ENCODE measurements at places on chromosomes 13 and 19.

GRCh38 chr13:28094306-28094705 lies 6.1 kb downstream of the FLT3 start:
- DNase-seq = no peak

- DNase-seq = peak; percentile 9
Measured at GRCh38 chr13:30577401-30577852, 40.3 kb upstream of the USPL1 start.

GRCh38 chr13:50809133-50810090 lies 34.1 kb downstream of the DLEU7 start:
- no peak for DNase-seq

- no peak for DNase-seq
Measured at GRCh38 chr13:99375738-99376080, 68.5 kb upstream of the GPR183 start.

DNA sequence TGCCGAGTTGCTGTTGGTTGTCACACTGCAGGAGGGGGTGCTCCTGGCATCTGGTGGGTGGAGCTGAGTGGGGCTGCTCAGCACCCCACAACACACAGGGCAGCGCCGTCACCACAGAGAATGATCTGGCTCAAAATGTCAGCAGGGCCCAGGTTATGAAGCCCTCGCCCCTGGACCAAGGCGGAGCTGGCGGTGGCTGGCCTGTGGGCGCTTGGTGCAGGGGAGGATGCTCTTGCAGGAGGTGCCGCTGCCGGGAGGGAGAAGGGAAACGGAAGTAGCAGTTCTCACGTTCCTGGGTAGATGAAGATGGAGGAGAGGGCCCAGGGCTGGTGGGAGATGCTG lies 14.2 kb upstream of the LENG8 start:
- no peak for DNase-seq

- no peak for DNase-seq
Measured at GRCh38 chr19:3723883-3724282, 15.7 kb downstream of the TJP3 start.

GRCh38 chr13:59534806-59535205 lies 628.9 kb downstream of the DIAPH3 start:
- no peak for DNase-seq

DNA sequence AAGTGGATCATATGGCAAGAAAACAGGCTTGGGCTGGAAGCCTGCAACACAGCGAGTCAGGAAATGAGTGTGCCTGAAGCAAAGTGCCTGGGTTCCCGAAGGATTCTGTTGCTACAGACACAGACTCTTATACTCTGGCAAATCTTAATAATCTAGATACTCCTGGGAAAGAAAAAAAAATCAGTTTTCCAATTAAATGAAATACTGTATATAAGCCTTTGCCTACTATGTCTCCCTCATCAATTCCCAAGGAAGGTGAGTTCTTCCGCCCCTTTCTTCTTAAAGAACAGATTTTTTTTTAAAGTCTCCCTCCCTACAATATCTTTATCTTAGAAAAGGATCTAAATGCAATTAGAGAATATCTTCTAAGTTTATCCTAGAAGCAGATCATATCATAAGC lies 10.3 kb downstream of the ZFP82 start:
- DNase-seq = no peak

- peak; percentile 57 for DNase-seq
Measured at GRCh38 chr19:18280247-18281081, 958 bp downstream of the JUND start.

GRCh38 chr19:21233691-21234090 lies 91.9 kb downstream of the ZNF431 start:
- DNase-seq = no peak

DNA sequence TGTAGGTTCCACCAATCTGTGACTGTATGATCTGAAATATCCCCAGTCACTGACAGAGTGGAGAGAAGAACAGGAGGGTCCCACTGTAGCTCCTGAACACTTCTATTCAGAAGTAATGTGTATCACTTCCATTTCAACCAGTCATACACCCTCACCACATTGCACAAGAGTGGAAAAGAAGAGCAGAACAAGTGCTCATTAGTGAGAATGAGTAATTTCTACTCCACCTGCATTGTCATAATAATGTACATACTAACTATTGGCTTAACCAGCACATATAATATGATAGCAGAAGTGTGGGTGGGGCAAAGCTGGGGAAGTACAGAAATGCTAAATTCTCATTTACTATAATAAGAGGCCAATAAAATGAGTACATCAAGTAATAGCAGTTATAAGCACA lies 342.7 kb downstream of the LMO7 start:
- no peak for DNase-seq

DNA sequence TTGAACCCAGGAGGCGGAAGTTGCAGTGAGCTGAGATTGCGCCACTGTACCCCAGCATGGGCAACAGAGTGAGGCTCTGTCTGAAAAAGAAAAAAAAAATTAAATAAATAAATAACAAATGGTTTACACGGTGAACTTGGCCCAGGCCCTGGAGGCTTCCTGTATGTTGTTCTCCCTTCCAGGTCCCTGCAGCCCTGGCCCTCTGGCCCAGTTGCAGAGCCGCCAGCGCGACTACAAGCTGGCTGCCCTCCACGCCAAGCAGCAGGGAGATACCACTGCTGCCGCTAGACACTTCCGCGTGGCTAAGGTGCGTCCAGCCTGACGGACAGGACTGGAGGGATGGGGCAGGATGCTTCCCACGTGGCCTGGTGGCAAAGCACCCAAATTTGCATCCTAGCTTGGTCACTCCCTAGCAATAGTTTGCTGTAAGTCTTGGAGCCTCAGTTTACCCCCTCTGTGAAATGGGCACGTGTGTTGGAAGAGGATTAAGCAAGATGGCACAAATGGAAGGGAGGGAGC lies 11.9 kb downstream of the CC2D1A start:
- DNase-seq = no peak

- no peak for DNase-seq
Measured at GRCh38 chr19:55590617-55591016, 8.7 kb downstream of the FIZ1 start.

GRCh38 chr19:12825254-12826131 lies 8.9 kb downstream of the RTBDN start:
- DNase-seq = no peak

DNA sequence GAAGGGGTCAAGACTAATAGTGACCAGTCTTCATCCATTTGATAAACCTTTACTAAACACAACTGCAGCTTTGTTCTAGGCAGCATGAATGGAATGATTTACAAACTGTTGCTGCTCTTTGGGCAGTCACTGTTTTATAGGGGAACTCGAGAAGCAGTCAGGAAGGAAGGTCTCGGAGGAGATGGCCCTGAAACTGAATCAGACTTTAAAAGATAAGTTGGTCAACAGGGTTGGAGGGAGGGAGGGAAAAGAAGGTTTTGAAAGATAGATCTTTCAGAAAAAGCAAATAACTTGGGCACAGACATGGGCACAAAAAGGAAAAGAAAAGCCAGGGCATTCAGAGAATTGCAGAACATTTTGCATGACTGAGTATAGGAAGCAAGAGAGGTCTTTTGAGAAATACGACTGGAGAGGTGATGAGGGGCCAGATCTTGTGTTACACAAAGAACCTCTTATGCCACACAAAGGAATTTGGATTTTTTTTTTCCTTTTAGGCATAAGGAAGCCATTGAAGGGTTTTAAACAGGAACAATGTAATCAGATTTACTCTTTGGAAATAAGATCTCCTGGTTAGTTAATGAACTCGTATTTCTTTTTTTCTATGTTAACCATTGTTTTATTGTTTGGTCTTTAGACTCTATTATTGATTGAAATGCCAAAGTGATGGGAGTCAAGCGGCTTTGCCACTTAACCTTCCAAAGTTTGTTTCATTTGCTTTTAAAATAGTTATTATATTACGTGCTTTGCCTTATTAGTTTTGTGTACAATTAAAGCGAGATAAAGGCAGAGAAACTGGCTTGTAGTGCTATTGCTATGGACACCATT lies 37.5 kb upstream of the SACS start:
- DNase-seq = no peak

GRCh38 chr19:7852851-7853769 lies 21.1 kb downstream of the PRR36 start:
- peak; percentile 47 for DNase-seq

GRCh38 chr13:45564133-45564776 lies 51.3 kb downstream of the ERICH6B start:
- no peak for DNase-seq

DNA sequence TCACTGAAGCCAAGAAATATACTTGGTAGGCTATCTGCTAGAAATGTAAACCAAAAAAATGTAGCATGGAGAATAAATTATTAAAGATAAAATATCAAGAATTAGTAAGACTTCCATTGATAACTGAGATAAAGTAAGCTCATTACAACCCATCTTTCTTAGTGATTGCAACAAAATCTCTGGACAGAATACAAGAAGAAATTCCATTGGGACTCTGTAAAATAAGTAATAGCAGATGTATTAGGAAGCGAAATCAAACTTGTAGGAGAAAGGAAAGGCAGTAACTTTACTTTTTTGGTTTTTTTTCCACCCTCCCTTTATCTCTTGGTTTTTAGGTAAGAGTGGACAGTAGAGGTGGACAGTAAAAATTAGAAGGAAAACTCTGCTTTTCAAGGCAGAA lies 605.7 kb downstream of the DACH1 start:
- no peak for DNase-seq

DNA sequence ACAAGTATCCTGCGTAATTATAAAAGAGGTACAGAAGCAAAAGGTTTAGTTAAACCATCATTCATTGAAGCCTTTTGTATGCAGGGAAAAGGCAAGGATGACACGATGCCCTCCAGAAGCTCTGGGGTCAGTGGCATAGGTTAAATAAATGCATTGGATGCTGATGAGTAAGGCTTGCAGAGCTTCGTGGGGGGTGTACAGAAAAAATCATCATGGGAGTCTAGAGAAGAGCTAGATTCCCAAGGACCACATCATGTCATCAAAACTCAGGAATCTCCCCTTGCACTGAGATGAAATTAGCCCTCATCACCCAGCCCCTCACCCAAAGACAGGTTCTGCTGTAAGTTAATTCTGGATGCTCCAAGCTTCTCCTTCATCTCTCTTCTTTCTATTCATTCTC lies 8.3 kb downstream of the FPR1 start:
- DNase-seq = no peak

- no peak for DNase-seq
Measured at GRCh38 chr19:45975306-45976070, 1.8 kb upstream of the NOVA2 start.

GRCh38 chr13:74865656-74866055 lies 616.3 kb downstream of the TBC1D4 start:
- DNase-seq = no peak

DNA sequence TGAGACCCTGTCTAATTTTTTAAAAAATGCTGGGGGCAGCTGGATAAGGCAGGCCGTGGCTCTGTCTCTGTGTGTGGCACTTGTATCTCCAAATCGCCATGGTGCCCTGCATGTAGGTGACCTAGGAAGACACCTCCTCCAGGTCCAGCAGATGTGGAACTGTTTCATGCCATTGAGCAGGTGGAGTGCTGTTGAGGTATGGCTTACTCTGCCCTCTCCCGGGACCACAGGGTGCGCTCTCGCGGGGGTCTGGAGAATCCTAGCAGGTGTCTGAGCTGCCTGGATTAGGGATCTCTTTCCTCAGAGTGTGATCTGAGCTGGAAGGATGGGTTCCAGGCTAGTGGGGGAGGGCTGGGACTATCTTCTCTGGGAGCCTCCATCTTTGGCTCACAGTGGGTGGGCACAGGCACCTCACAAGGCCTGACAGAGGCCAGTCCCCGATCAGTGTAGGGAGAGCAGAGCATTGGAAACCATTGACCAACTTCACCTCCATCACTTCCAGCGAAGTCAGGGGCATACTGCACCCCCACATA lies 67.7 kb upstream of the TM9SF2 start:
- DNase-seq = no peak

All from stimulated activated CD8-positive, alpha-beta memory T cell treated with anti-CD3 and anti-CD28 coated beads, Interleukin-7, amount 100 ng/mL, for 1 hour (primary cell).